ENCODE measurements at places on chromosomes 1 and 21. TPM values are rescaled to one million over a fixed set of nuclear protein-coding genes. Genes with fewer than 3 reads are reported as not detected.

Gene CAMTA1
- total RNA-seq = 63.8 TPM

Gene CYYR1
- 4.1 TPM for total RNA-seq

Gene GPR37L1
- total RNA-seq = not detected

Gene IQCC
- 2.0 TPM for total RNA-seq

Gene SLC6A9
- 67.3 TPM for total RNA-seq

Gene KRTAP7-1
- total RNA-seq = not detected

Gene POTED
- total RNA-seq = not detected

Gene CD101
- 1.4 TPM for total RNA-seq

Gene FAM3B
- total RNA-seq = not detected

Gene SPATA21
- not detected for total RNA-seq

Gene OSBPL9
- 186 TPM for total RNA-seq

Gene KCNA2
- total RNA-seq = 0.17 TPM

Gene CRYBG2
- not detected for total RNA-seq

Gene L1TD1
- 0.12 TPM for total RNA-seq

Gene GABPB2
- 11.7 TPM for total RNA-seq

Gene ERICH3
- total RNA-seq = not detected

Gene FTCD
- 4.1 TPM for total RNA-seq

Gene C1orf185
- not detected for total RNA-seq

Gene CFHR3
- not detected for total RNA-seq

Gene VHLL
- not detected for total RNA-seq

Gene KCNT2
- 13.4 TPM for total RNA-seq

Gene PTCH2
- total RNA-seq = 1.3 TPM

Gene KIRREL1
- total RNA-seq = 166 TPM

Gene SFN
- not detected for total RNA-seq

Gene CENPF
- 19.8 TPM for total RNA-seq

Gene MCM3AP
- total RNA-seq = 86.4 TPM

Gene PRAMEF9
- total RNA-seq = not detected

Gene ADORA3
- not detected for total RNA-seq

Gene APOBEC4
- total RNA-seq = not detected

Gene INPP5B
- total RNA-seq = 18.7 TPM

Gene SLC1A7
- total RNA-seq = not detected

Gene OVAAL
- not detected for total RNA-seq

Gene AMIGO1
- total RNA-seq = 3.1 TPM

Gene NTNG1
- not detected for total RNA-seq

Gene SPRR1A
- total RNA-seq = not detected

Gene FAM72B
- 1.3 TPM for total RNA-seq

Data from chondrocyte (in vitro differentiated cells).